Naive thymus-derived CD4-positive, alpha-beta T cell (primary cell): ENCODE measurements at places on chromosomes 4 and X. TPM values are rescaled to one million over a fixed set of nuclear protein-coding genes. Genes with fewer than 3 reads are reported as not detected.

The CDS1 gene
- 0.39 TPM for polyA plus RNA-seq

The P2RY4 gene
- not detected for polyA plus RNA-seq

The MYOZ2 gene
- polyA plus RNA-seq: not detected

The TMPRSS11A gene
- polyA plus RNA-seq: not detected

The CORIN gene
- polyA plus RNA-seq: 0.07 TPM

The ATP1B4 gene
- polyA plus RNA-seq: not detected

The CXXC4 gene
- polyA plus RNA-seq: not detected
